ENCODE measurements at places on chromosomes 12 and 14.

DNA sequence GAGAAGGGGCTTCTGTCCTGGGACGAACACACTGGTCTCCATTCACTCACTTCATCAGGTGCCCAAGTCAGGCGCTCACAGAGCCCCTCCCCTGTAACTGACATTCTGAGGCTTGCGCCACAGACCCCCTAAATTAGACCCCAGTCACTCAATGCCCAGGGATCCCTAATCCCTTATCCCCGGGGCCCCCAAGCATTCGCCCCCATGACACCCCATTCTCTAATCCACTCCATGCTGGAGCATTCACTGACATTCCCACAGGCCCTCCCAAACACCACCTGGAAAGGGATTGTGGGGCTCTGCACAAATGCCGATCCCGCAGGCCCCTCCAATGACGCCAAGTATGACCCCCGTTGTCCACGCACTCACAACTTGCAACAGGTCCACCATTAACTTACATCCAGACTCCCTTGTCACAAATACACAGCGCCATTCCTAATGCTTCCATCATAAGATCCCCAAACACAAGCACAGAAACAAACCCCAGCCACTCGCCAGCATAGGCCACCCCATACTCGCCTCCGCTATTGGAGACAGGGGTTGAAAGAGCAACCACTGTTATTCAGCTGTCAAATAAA, 1.5 kb downstream of the ZNF605 start:
- DNase-seq: no peak

GRCh38 chr12:71014180-71014785, 93.7 kb upstream of the PTPRR start:
- DNase-seq: no peak

DNA sequence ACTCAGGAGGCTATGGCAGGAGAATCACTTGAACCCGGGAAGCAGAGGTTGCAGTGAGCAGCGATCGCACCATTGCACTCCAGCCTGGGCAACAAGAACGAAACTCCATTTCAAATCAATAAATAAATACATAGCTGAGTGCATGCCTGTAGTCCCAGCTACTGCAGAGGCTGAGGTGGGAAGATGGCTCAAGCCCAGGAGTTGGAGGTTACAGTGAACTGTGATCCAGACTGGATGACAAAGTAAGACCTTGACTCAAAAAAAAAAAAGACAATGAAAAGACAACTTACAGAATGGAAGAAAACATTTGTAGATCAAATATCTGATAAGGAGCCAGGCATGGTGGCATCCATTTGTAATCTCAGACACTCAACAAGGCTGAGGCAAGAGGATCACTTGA, 27.6 kb downstream of the ZFYVE1 start:
- no peak for DNase-seq

DNA sequence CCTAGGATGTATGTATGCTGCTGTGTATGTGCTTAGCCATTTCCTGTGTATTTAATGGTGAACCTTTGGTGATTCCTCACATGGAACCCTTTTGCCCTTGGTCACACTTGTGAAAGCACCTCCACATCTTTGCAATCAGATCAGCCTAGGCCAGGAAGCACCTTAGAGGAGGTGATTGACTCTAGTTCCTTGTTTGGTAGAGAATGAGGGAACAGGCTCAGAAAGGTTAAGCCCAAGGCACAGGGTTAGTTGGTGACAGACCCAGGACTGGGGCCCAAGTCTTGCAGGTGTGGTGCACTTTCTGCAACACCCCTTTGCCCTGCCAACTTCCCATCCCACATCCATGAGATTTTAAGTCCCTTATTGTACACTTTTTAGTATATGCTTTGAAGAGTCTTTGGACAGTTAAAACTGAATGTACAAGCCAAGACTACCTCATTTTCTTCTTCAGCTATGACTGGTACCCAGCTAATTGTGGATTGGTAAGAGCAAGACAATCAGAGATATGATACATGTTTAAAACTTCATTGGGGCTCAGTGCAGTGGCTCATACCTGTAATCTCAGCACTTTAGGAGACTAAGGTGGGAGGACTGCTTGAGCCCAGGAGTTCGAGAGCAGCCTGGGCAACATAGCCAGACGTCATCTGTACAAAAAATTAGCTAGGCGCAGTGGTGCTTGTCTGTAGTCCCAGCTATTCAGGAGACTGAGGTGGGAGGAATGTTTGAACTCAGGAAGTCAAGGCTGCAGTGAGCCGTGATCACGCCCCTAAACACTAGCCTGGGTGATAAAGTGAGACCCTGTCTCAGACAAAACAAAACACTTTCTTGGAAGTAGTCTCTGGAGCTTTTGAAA, 71.1 kb downstream of the RASSF3 start:
- no peak for DNase-seq

- no peak for DNase-seq
Observed at GRCh38 chr12:14454098-14454907, 88.8 kb downstream of the ATF7IP start.

GRCh38 chr12:43022838-43023237, 433.3 kb upstream of the PRICKLE1 start:
- DNase-seq: no peak

GRCh38 chr12:131844656-131845055, 16.5 kb downstream of the MMP17 start:
- no peak for DNase-seq

GRCh38 chr12:12195081-12195480, 71.8 kb downstream of the LRP6 start:
- DNase-seq: no peak

GRCh38 chr12:31742891-31743290, 14.1 kb upstream of the AMN1 start:
- no peak for DNase-seq

DNA sequence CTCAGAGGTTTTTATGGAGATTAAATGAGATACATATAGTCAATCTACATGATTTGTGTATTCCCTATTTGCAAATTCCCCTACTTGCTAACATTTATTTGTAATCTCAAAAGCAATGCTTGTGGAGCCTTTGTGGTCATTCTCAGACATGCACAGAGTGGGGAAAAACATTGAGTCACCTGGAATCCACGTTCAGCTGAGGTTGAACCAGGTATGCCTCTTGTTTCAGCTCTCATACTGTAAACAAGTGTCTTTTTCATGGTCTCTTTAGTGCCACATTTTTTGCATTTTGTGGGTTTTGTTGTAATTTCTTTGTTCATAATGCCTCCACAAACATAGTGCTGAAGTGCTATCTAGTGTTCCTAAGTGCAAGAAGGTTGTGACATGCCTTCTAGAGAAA, 181.9 kb downstream of the BCAT1 start:
- DNase-seq: no peak

GRCh38 chr14:97960436-97960835, 1163.3 kb downstream of the VRK1 start:
- no peak for DNase-seq

- DNase-seq: no peak
Observed at GRCh38 chr14:61553730-61554641, 141.3 kb upstream of the HIF1A start.

DNA sequence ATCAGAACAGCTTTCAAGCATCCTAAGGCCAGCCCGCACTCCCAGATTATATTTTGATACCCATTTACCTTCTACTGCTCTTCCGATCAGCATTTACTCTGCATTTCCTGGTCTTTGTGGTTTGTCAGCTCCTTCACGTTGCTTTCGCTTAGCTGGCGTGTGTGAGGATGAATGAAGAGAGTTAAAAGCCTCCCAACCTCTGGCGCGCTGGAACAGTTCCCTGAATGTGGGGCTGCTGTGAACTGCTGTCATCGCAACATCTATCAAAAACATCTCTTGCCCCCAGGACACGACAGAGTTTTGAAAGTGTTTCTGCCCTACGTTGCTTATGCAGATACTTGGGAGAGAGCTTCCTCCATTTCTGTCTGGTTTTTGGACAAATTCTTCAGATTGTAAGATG, 129.2 kb downstream of the KCNA5 start:
- DNase-seq: no peak

DNA sequence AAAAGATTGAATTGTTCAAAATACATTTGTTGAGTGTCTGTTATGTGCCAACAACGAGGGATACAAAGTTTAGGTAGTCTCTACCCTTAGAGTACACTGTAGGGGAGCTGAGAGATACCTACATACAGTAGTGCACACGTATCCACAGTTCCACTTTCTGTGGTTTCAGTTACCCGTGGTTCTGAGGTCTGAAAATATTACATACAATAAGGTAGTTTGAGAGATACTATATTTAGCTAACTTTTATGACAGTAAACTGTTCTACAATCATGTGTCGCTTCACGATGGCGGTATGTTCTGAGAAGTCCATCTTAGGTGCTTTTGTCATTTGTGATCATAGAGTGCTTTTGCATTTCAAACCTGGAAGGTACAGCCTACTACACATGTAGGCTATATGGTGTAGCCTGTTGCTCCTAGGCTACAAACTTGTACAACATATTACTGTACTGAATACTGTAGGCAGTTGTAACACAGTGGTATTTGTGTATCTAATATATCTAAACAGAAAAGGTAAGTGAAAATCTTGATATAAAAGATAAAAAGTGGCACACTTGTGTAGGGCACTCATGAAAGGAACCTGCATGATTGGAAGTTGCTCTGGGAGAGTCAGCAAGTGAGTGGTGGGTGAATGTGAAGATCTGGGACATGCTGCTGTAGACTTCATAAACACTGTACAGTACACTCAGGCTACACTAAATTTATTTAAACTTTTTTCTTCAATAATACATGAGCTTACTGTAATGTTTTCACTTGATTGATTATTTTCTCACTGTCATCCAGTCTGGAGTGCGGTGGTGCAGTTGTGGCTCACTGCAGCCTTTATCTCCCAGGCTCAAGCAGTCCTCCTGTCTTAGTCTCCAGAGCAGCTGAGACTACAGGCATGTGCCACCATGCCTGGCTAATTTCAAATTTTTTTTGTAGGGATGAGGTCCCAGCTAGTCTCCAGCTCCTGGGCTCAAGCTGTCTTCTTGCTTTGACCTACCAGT, 4.0 kb downstream of the CPSF6 start:
- no peak for DNase-seq

DNA sequence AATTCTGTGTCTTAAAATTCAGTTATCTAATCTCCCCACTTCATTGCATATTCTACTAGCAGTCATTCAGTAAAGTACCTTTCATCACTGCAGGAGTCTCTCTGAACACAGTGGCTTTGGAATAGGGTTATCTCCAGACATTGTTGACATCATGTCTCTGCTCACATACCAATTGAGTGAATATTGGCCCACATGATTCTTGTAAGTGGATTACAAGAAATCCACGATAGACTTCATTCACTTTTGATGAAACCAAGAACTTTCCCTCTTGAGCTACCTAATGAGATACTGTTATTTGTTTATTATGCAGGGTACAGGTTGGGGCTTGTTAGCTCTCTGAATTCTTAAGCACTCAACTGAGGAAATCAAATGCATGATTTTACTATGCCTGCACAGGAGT, 284.9 kb downstream of the RAD51B start:
- no peak for DNase-seq

DNA sequence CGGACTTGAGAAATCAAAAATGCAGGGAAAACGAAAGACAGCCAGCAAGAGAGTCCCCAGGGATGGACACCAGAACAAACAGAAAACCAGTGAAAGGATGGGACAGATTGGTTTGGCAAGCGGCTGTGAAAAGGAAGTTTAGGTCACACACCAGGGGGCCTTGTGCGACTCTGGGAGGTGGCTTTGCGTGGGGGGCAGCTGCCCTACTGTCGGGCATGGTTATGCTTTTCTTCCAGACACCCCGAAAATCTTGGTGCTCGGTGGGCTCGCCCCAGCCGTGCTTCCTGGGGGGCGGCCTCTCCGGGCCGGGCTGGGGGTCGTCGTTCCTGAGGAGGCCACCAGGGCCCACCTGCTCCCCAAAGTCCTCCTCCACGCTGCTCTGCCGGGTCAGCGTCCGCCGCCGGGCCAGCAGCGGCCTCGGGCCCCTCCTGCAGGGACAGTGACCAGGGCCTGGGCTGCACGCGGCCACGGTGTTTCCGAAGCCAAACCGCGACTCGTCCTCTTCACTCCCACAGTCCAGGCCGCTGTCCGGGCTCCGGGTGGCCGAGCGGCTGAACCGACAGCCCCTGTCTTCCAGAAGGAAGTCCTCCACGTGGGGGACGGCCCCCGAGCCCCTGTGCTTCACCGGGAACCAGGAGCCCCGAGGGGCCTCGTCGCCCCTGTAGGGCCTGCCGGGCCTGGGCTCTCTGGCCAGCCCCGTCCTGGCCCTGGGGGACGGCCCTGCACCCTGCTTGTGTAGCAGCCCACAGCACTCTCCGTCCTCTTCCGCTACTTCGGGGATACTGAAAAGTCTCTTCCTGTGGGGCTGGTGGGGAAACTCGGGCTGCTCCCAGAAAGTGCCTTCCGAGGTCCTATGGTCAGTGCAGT, 86.5 kb downstream of the PIWIL1 start:
- no peak for DNase-seq

DNA sequence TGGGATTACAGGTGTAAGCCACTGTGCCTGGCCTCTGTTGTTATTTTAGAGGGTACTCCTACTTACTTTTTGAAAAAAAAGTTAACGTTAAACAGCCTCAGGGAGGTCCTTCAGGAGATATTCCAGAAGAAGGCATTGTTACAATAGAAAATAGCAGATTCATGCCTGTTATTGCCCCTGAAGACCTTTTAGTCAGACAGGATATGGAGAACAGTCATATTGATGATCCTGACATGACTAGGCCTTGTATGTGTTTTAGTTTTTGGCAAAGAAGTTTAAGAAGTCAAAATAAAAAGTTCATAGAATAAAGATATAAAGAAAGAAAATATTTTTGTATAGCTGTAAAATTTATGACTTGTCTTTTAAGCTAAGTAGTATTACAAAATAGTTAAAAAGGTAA, 45.3 kb downstream of the WASHC3 start:
- no peak for DNase-seq

GRCh38 chr12:130480887-130481286, 143.2 kb downstream of the PIWIL1 start:
- DNase-seq: no peak

GRCh38 chr12:7137908-7138307, 7.7 kb downstream of the CLSTN3 start:
- no peak for DNase-seq

- no peak for DNase-seq
Observed at GRCh38 chr12:105773471-105773870, 365.3 kb downstream of the NUAK1 start.

GRCh38 chr14:104248203-104249055, 110.0 kb downstream of the KIF26A start:
- no peak for DNase-seq

DNA sequence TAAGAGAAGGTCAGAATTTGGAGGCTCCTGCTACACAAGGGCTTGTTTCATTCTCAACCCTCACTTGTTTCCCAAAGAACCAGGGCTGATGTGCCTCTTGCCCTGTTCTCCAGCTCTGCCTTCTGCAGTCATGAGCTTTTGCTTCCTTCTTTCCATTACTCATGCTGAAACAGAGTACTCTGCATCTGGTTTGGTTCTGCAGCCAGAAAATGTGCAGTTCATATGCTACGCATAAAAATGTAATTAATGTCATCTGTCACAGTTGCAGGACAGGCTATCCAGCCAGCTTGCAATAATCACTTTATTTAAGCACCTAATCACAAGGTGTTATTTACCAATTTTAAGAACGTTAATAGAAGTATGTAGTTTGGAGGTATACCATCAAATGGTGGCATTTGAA, 150.2 kb downstream of the SRGAP1 start:
- DNase-seq: no peak

Data from activated CD4-positive, CD25-positive, alpha-beta regulatory T cell (primary cell).